ENCODE measurements at places on chromosomes 1 and 21.

- no peak for DNase-seq
Observed at GRCh38 chr1:72759486-72759885, 477.1 kb upstream of the NEGR1 start.

- no peak for DNase-seq
Observed at GRCh38 chr1:64172458-64172983, 30.9 kb upstream of the UBE2U start.

DNA sequence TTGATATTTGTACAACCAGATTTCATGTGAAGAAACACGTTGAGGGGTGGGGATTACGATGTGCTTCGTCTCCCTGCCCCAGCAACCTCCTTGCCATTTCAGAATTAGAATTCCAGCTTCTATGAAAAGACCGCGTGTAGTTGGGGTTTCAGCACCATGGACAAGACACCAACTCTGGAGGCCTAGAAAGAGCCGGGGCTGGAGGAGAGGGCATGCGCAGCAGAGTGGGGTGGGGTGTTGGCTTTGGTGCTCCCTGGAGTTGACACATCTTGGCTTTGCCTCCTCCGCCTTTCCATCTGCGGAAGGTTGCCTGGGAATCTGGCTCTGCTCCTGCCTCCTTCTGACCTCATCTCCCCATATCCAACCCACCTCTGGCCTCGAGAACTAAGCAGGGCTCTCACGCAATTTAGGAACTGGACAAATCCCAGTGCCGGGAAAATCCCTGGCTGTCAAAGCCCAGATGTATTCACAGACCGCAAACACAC lies 11.8 kb downstream of the HTR6 start:
- no peak for DNase-seq

DNA sequence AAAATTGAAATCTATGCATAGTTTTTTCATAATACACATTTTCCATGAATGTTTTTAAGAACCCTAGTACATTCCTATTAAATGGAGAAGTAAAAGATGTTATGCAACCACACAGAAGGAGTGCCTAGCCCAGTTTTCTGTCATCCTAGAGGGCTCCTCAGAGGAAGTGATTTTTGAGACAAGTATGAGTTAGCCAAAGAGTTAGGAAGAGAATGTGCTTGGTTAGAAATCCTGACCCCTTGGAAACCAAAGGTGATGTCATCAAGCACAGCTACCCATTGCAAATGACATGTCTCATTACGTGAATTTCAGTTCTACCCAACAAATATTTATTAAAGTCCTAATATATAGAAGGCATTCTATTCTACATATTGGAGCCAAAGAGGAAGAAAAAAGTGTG lies 88.9 kb upstream of the TNFSF4 start:
- no peak for DNase-seq

DNA sequence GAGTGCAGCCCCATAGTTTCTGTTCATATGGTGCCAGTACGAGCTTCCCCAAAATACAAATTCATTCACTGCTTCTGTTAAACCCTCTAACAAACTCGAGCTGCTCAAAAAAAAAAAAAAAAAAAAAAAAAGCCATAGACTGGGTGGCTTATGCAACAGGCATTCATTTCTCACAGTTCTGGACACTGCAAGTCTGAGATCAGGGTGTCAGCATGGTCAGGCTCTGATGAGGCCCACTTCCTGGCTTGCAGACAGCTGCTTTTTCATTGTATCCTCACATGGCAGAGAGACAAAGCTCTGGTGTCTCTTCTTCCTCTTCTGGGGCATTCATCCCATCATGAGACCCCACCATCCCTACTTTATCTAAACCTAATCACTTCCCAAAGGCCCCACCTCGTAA lies 121.6 kb downstream of the PTBP2 start:
- no peak for DNase-seq

DNA sequence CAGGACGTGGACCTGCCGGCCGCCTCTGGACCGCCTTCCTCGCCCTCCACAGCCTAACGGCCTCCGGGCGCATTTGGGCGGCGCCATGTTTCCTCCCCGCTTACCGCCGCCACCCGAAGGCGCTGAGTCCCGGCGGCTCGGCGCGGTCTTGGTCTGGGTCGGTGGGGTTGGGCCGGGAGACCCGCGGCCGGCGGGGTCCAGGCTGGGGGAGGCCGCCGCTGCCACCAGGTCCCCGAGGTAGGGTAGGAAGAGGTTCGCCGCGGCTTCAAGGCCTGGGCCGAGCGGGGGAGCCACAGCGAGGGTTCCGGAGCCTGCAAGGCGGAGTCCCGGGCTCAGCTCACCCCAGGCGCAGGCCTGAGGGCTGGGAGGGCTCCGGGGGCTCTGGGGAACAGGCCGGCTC lies 5.5 kb downstream of the OR2C3 start:
- DNase-seq = no peak

GRCh38 chr1:106889059-106889458 lies 167.4 kb upstream of the PRMT6 start:
- DNase-seq = no peak

DNA sequence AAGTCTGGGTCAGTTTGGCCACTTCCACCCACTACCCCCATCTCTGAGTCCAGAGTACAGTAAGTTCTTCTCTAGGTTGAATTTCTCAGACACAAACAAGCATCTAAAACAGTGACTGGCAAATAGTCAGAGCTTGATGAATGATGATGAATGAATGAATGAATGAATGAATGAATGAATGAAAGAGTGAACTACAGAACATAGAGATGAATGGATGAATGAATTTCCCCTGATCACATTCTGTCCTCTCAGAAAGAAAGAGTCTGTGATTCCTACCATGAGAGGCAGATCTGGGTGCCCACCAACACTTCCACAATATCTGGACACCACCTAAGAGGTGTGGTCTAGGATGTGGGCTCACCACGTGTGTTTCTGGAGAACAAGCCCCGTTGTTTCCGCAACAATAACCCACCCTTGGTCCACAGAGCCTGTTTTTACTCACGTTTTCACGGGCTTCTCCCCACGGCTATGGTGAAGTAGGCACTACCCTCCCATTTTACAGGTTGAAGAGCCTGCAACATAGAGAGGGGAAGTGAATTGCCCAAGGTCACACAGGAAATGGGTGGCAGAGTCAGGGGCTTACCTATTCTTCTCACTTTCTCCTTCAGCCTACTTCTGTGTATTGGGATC lies 40.2 kb upstream of the IFFO2 start:
- DNase-seq = no peak

DNA sequence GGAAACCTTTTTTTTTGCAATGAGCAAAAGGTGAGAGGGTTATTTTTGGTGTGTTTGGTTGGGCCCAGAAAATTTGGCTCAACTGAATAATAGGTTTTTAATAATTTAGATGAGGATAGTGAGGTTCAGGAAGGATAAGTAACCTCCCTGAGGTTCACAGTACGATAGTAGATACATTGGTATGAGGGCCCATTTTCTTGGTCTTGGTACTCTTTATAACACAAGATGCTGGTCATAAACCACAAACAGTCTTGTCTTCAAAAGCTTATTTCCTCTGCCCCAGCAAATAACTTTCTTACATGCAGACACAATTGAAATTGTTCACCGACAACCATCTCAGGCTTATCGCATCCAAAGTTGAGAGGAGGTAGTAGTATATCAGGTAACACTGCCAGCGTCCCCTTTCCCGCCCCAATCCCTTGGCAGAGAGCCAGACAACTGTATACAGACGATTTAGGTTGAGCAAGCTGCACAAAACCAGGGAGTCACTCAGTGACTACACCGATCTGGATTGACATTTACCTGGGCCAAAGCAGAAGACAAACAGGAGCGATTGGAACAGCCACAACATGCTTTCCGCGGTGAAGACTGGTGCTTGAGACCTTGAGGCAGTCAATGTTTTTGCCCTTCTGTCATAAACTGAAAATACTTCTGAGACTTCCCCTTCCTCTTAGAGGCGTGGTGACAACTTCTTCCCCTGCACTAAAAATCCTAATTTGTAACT lies at the start of gene SLAMF6:
Gene SLAMF6, minus strand, starts transcription at position 634 of the 724 bp plus-strand sequence. Its CDS starts 63 bp downstream, at position 571.
- DNase-seq = peak; percentile 32

DNA sequence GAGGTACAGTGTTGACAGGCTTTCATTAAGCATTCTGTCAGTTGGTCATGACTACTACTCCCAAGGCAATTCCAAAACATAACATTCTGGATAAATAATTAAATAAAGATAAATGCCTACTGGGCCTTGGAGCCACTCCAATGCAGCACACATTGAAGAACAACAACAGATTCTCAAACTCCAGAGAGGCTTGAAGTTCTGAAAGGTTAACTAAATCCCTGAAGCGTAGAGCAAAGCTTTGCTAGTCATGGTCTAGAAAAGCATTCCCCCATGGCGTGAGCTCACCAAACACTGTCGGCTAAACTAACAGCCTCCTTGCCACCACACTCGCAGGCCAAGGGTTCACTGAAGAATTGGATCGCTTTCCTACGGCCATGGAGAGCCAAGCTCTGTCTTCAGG lies 268.0 kb downstream of the ATG4C start:
- DNase-seq = no peak

- DNase-seq = no peak
Observed at GRCh38 chr1:115761601-115762302, 6.8 kb downstream of the CASQ2 start.

GRCh38 chr1:227890451-227891222 lies 57.1 kb downstream of the WNT9A start:
- DNase-seq = no peak

All from activated CD4-positive, alpha-beta T cell treated with anti-CD3 and anti-CD28 coated beads for 1 hour (primary cell).